ENCODE measurements at places on chromosomes 16 and 17.

DNA sequence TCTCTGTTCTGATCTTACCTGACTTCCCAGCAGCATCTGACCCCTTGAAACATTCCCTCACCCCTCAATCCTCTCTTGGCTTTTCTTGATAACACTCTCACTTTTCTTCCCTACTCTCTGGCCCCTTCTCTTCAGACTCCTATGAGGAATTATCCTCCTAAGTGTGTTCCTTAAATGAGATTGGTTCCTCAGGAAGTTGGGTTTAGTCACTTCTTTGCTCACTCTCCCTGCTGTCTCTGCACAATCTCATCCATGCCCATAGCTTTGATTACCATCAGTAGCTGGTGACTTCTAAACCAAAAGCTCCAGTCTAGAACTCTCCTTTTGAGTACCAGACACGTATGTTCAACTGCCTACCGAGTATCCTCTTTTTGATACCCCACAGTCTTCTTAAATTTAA, 13.0 kb downstream of the MED24 start:
- no peak for DNase-seq

- no peak for DNase-seq
Measured at GRCh38 chr17:5638596-5638995, 54.3 kb upstream of the NLRP1 start.

GRCh38 chr17:80558046-80558445, 13.4 kb downstream of the RPTOR start:
- DNase-seq: no peak

GRCh38 chr17:14437176-14437575, 136.3 kb downstream of the HS3ST3B1 start:
- DNase-seq: no peak

GRCh38 chr17:73474370-73474988, 162.7 kb upstream of the CDC42EP4 start:
- DNase-seq: peak; percentile 9
